ENCODE measurements at places on chromosomes 6 and 20.

DNA sequence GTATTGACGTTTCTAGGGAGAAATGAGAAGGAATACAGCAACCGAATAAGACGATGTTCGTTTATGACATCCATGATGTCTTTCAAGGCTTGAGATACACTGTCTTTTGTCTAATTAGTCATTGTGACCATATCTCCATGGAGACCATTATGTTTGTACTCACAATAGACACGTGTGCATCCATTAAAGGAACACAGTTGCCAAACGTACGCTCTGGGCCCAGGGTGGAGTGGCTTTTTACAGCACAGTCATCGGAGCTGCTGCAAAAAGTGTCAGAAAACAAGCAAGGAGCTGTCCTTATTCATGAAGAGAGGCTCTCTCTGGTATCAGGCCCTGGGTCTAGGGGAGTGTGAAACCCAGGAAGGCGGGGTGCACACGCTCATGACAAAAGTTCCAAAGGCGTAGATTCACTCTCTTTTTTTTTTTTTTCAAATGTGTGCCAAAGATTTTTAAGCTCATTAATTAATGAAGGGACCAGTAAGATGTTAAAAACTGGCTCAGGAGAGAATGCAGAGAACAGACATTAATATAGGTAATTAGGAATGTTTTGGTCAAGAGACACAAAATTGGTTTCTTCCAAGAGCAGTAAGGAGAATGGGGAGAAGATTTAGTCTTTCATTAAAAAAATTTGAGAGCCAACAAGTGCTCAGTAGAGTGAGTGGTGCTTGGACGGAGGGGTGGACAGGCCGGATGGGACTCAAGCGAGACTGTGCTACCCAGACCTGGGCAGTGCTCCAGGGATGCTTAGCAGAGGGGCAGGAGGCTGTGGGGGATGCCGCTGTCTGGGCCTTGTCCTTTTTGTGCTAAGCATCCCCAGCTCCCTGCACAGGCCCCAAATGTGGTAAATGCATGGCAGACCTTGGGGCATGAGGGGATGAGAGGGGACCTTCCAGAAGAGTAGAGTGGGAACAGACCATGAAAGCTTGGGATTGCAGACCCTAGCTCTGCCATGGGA lies 34.9 kb upstream of the GTSF1L start:
- DNase-seq = no peak

- DNase-seq = no peak
Measured at GRCh38 chr6:70254784-70255183, 48.1 kb downstream of the COL9A1 start.

- DNase-seq = no peak
Measured at GRCh38 chr6:112154711-112155110, 67.3 kb downstream of the FAM229B start.

GRCh38 chr6:146551545-146551944 lies 7.9 kb downstream of the RAB32 start:
- no peak for DNase-seq

DNA sequence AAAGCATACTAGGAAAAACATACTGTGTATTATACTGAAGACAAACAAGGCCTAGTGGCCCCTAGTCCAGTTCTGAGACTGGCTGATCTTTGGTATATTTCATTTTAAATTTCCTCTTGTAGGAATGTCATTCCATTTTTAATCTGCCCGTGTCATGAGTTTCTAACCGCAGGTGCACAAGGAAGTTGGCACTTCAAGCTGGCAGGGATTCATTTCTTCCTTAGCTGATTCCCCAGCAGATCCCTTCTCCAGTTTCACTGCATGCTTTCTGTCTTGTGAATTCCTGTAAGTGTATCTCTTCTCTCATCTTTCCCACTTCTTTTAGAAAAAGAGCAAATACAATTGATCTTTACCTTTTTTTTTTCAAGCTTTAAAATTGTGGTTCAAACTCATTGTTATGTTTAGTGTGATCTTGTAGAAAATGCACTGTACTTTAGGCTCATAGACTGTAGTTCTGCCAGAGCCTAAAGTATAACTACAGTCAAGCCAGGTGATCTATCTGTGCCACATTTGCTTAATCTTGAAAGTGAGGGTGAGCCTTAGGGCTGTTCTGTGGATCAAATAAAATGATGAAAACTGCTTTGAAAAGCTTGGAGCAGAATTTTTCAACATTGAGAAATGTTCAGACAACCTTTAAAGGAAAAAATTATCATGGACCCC lies 37.0 kb downstream of the RNF217 start:
- no peak for DNase-seq
